ENCODE measurements at places on chromosomes 16 and 17. TPM values are rescaled to one million over a fixed set of nuclear protein-coding genes. Genes with fewer than 3 reads are reported as not detected.

The ZP2 gene
- total RNA-seq, result not detected

The CD2BP2 gene
- 28.5 TPM for total RNA-seq

The HOXB7 gene
- 3.3 TPM for total RNA-seq

The GPR139 gene
- total RNA-seq, result not detected

The CPNE7 gene
- 27.5 TPM for total RNA-seq

The TP53TG3C gene
- total RNA-seq, result not detected

The YBX2 gene
- not detected for total RNA-seq

The SLC16A11 gene
- total RNA-seq, result not detected

The KRT39 gene
- total RNA-seq, result not detected

The AIPL1 gene
- total RNA-seq, result not detected

The MEAK7 gene
- 14.8 TPM for total RNA-seq

The CSH1 gene
- total RNA-seq, result not detected

The ZNF598 gene
- 29.6 TPM for total RNA-seq

The CSF3 gene
- total RNA-seq, result 3.9 TPM

The TNP2 gene
- not detected for total RNA-seq

The ERI2 gene
- 19.6 TPM for total RNA-seq

The KCNJ18 gene
- not detected for total RNA-seq

The CCL17 gene
- total RNA-seq, result not detected

The SULT1A4 gene
- total RNA-seq, result not detected

The IKZF3 gene
- total RNA-seq, result not detected

The CD19 gene
- total RNA-seq, result not detected

The NPIPB6 gene
- total RNA-seq, result 1.5 TPM

The CTRL gene
- total RNA-seq, result under 0.01 TPM

The SLC6A2 gene
- total RNA-seq, result not detected

The OR1A1 gene
- not detected for total RNA-seq

The CYLD gene
- 66.2 TPM for total RNA-seq

The DHRS7C gene
- not detected for total RNA-seq

The SKAP1 gene
- total RNA-seq, result 0.28 TPM

All from smooth muscle cell of the umbilical artery (primary cell).